ENCODE measurements at places on chromosomes 16 and 17. TPM values are rescaled to one million over a fixed set of nuclear protein-coding genes. Genes with fewer than 3 reads are reported as not detected.

The UNC13D gene
- polyA plus RNA-seq, result 6.3 TPM

The STH gene
- polyA plus RNA-seq, result not detected

The RPS15A gene
- 2,280 TPM for polyA plus RNA-seq

The FADS6 gene
- polyA plus RNA-seq, result not detected

The PRM2 gene
- polyA plus RNA-seq, result not detected

The C17orf78 gene
- not detected for polyA plus RNA-seq

The ITGA3 gene
- 109 TPM for polyA plus RNA-seq

The SUMO2 gene
- polyA plus RNA-seq, result 752 TPM

The TP53TG3F gene
- not detected for polyA plus RNA-seq

The NPIPA7 gene
- 30.3 TPM for polyA plus RNA-seq

The HOXB1 gene
- not detected for polyA plus RNA-seq

The CTRL gene
- polyA plus RNA-seq, result 5.3 TPM

The TBC1D3I gene
- polyA plus RNA-seq, result 1.8 TPM

The SRL gene
- 1.6 TPM for polyA plus RNA-seq

The SLC52A1 gene
- polyA plus RNA-seq, result 0.05 TPM

The TBX2 gene
- polyA plus RNA-seq, result 56.9 TPM

The ARL5C gene
- 0.27 TPM for polyA plus RNA-seq

The CDH13 gene
- 18.0 TPM for polyA plus RNA-seq

The CHD9NB gene
- polyA plus RNA-seq, result 10.4 TPM

The ZMYND15 gene
- 0.45 TPM for polyA plus RNA-seq

The OR1D2 gene
- polyA plus RNA-seq, result not detected

The BIRC5 gene
- polyA plus RNA-seq, result 26.6 TPM

The GPR179 gene
- polyA plus RNA-seq, result 0.11 TPM

The ZG16B gene
- polyA plus RNA-seq, result 0.47 TPM

The KIF18B gene
- polyA plus RNA-seq, result 13.0 TPM

The CIBAR2 gene
- 0.18 TPM for polyA plus RNA-seq

The ITGB3 gene
- polyA plus RNA-seq, result 15.9 TPM

The MPO gene
- polyA plus RNA-seq, result 3.4 TPM

The KRT17 gene
- polyA plus RNA-seq, result 1.4 TPM

The PLD6 gene
- 4.3 TPM for polyA plus RNA-seq

The KRT12 gene
- not detected for polyA plus RNA-seq

The IFI35 gene
- polyA plus RNA-seq, result 9.1 TPM

The CCL4L2 gene
- polyA plus RNA-seq, result 1.4 TPM

The MT4 gene
- not detected for polyA plus RNA-seq
